ENCODE measurements at places on chromosomes 13 and 19.

DNA sequence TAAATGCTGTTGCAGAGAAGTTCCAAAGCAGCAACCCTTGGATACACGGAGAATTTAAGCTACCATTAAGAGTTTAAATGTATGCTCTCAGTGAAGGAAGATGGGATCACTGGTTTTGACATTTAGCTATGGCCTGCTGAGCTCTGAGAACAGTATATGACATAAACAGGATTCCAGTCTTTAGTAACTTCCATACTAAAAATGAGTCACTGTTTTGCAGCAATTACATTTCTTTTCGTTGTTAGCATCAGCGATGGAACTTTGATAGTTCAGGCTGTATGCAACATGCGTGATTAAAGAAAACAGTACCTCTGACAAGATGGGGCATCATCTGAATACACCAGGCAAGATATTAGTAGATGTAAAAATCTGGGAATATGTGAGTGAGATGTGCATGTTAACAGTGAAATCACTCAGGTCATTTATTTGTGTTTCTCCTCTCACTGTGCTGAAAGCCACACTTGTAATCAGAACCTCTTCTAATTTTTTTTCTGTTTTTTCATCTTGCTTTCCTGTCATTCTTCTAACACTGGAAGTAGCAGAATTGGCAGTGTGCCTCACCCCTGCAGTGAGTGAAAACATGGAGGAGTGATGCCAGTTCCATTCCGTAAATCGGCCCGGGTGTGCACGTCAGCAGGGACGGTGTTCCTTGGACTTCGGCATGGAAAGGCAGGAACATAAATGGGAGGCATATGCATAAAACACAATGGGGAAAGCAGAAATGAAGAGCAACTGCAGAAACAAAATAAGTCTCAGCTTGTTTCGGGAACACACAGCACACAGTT is 361.5 kb downstream of the OXGR1 start:
- no peak for DNase-seq

DNA sequence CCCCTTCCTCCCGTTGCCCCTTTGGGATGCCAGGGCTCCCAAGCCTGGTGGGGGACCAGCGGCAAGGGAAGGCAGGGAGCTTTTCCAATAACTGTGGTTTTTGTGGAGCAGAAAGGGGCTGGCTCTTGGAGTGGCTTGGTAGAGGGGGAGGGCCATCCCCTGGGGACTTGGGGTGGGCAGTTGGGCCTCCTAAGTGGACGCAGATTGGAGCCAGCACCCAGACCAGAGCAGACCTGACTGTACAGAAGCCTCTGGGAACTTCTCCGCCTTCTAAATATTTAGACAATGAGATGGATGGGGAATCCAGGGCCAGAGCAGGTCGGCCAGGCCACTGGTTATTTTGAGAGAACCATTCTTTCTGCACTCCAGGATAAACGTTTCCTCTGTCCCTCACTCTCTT is 4.2 kb downstream of the PTGIR start:
- no peak for DNase-seq

DNA sequence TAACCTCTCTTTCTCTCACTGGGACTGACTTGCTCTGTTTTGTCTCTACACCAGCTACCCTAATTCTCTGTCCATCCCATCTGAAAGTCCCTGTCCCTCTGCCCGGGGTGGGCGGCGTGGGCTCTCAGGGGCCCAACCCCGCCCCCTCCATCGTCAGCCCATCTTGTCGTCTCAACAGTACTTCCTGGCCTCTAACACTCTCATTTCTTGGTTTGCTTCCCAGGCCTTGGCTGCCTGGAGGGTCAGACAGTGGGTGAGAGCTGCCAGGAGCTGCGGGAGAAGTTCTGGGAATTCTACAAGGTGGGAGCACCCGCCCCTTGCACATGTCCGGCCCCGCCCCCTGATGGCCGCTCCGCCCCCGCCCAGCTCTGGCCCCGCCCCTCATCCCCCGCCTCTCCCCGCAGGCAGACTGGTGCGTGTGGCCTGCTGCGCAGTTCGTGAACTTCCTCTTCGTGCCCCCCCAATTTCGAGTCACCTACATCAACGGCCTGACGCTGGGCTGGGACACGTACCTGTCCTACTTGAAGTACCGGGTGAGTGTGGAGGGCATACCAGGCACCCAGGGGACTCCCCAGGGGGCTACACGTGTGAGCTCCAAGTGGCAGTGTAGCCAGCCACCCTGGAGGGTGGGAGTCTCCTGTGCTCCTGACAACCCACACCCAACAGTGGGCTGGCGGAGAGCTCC is 1.7 kb downstream of the MPV17L2 start:
- no peak for DNase-seq

DNA sequence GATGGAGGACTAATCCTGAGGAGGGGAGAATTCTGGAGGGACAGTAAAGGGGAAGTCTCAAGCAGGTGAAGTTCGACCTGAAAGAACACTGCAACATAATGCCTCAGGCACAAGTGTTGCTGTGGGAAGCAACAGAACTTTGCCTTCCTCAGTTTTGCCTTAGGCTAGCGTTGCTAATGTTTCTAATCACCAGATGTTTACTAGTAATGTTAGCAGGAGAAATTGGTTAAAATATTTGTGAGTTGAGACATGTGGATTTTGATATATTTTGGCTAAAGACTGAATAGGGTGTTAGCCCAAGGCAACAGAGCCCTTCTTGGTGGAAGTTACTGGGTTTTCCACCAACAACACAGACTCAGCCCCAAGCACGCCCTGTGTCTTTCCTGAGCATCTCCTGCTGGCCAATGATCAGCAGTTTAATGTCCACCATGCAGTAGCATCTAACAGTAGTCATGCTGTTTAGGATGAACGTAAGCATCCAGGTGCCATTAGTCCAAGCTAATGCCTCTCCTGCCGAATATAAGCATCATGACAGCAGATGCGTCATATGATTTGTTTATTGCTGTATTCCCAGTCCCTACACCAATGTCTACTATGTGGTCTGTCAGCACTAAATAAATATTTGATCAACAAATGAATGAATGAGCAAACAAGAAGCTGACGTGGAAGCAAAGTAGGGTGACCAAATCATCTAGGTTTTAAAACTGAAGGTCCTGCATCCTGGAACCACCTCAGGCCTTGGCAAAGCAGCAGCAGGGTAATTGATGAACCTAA is 511.9 kb upstream of the HTR2A start:
- DNase-seq = no peak

DNA sequence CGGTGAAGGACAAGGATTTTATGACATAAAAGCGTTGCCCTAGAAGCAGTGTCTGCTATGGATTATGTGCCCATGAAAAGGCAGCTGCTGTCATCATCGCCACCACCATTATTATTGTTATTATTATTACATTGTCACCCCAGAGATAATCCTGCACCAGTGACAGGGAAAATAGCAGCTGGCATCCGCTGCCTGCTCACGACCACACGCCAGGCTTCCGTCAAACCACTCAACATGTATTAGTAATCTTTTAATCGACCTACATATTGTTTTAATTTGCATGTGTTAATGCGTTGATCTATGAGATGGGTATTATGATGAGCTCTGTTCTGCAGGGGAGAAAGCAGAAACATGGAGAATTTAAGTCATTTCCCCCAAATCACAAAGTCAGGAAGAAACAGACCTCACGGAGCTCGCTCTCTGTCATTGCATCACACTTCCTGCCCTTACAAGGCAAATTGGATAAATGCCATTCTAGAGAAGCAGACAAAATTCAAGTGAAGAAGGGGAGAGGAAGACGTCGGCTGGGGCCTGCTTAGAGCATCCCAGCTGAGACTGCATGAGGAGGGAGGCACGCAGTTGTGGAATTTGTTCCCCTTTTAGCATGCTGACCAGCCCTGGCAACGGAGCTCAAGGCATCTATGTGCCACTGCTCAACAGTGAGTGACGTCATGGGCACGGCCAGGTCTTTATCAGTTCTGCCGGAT is at the start of gene FFAR3:
Gene FFAR3 (plus strand): TSS at position 594 of the 707 bp plus-strand sequence. CDS start 431 bp downstream, outside the sequence.
- DNase-seq = no peak

DNA sequence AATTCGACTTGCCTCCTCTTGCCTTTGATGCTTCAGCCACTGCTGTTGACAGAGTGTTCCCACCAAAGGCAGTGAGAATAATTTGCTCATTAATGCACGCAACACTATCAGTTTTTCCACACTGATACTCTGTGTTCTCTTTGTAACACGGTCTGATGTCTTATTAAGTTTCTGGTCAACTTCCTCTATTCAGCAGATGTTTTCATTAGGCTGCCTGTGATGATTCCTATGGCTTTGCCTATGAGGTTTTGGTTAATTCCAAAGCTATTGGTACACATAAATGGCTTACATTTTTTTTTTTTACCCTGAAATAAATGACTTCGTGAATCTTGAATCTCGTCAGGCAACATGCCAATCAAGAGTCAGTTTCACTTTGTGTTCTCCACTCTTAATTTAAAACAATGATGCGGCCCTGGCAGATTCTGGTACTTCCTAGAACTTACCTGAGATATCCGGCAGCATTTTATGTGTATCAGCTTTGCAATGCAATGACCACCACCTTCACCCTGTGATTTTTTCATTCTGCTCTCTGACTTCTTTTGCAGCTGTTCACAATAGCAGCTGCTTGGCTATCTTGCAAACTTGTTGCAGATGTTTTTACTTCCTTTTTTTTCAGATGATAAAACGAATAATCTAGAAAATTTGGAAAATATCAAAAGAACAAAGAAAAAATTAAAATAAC is 27.5 kb upstream of the KL start:
- no peak for DNase-seq

DNA sequence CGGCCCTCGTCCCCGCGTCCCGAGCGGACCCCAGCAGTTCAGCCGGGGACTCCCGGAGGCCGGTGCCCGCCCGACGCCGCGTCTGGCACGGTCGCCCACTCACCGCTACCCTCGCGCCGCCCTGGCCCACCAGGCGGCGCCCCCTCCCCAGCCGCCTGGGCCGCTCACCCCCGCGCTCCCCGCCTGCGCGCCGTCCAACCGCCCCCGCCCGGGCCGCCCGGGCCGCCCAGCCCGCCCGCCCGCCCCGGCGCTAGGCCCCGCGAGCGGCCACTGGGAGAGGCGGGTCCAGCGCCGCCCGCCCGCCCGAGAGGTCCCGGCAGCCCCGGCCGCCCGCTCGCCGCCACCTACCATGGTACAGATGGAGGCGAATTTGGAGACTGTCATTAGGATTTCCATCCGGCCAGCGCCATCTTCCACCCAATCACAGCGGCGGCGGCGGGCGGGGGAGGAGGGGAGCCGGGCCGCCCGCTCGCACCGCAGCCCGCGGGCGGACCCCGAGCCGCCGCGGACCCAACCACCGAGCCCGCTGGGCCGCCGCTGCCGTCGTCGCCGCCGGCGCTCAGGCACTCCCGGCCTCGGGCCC is at the start of gene USP12:
Gene USP12 (minus strand): TSS at position 568 of the 583 bp plus-strand sequence. CDS start 172 bp downstream, at position 396.
- DNase-seq = peak; percentile 54

DNA sequence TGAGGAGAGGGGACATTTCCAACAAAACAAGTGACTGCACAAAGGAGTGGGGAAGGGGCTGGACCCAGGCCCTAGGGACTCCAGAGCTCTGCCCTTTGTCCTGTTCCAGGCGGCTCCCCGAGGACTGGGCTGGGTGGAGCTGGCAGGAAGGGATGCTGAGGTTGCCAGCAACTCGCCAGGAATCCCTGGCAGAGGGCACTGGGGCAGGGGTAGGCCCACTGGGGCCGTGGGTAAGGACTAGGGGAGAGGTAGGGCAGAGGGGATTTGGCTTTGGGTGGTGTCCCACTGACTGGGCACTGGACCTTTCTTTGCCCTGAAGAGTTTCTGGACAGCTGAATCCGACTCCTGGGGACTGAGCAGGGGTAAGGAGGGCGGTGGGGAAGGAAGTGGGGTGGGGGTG is 7.9 kb downstream of the LIPE start:
- no peak for DNase-seq

DNA sequence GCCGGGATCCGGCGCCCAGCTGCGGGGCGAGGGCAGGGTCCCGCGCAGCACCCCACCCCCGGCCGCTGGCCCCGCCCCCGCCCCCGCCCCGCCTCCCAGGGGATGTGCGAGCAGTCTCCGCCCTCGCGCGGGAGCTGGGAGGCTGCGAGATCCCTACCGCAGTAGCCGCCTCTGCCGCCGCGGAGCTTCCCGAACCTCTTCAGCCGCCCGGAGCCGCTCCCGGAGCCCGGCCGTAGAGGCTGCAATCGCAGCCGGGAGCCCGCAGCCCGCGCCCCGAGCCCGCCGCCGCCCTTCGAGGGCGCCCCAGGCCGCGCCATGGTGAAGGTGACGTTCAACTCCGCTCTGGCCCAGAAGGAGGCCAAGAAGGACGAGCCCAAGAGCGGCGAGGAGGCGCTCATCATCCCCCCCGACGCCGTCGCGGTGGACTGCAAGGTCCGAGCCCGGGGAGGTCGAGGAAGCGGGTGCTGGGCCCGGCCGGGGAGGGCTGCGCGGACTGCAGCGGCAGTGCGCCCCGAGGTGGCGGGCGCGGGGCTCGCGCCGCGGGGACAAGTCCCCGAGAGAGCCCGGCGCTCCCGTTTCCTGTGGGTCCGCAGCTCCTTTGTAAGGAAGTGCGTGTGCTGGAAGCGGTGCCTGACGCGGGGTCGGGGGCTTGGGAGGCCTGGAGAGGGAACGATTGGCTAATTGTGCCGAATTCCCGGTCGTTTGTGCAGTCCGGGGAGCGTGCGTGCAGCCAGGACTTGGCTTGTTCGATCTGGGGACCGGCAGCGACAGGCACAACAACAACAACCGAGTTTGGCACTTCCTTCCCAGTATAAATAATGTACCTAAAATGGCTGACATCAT is at the start of gene ITM2B:
Gene ITM2B (plus strand): TSS at position 161 of the 843 bp plus-strand sequence. CDS start 155 bp downstream, at position 316.
- DNase-seq = peak; percentile 60

- no peak for DNase-seq
Observed at GRCh38 chr13:31945202-31945961, 86.2 kb upstream of the FRY start.

DNA sequence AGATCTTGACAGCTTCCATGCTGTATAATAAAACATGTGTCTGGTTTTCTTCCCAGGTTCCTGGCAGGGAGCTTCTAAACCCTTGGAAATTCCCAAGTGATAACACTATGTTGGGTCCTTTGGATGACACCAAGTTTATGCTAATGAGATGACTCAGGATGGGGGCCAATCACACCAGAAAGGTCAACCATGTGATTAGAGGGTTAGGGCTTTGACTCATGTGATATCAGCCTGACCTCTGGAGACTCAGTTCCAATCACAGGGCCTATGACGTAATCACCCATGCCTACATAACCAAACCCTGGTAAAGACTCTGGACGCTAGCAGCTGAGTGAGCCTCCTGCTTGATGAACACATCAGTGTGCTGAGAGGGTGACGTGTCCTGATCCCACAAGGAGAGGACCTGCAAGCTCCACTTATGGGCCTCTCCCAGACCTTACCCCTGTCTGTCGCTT is 203.6 kb downstream of the DCLK1 start:
- DNase-seq = no peak

- DNase-seq = peak; percentile 44
Observed at GRCh38 chr19:861756-862580, 2.5 kb downstream of the CFD start.

- no peak for DNase-seq
Observed at GRCh38 chr13:113550453-113550852, 34.1 kb upstream of the TFDP1 start.

Data from neural crest cell (in vitro differentiated cells).